ENCODE measurements at places on chromosomes 7 and 10.

DNA sequence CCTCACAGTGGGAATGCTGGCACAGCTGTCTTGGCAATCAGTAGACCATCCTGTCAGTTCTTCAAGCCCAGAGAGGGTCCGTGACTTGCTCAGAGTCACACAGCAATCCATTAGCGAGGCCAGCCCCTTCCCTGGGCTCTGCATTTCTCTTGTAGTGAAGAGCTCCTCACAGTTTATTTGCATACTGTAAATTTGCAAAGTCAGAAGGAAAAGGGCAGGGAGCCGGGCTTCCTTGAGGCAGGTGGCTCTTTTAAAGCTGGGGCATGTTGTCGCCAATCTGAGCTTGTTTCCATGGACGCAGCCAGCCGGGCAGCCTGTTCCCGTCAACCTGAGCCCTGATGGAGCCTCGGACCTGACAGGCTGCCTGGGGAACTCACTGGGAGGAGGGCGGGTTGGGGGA, 123.4 kb downstream of the CUX1 start:
- DNase-seq: no peak

GRCh38 chr7:72023926-72024325, 388.2 kb downstream of the CALN1 start:
- no peak for DNase-seq

GRCh38 chr10:128377988-128378387, 251.8 kb upstream of the MKI67 start:
- DNase-seq: no peak

GRCh38 chr7:29304756-29305155, 110.2 kb downstream of the CHN2 start:
- DNase-seq: no peak

GRCh38 chr10:6009961-6010360, 32.6 kb upstream of the IL15RA start:
- DNase-seq: no peak

DNA sequence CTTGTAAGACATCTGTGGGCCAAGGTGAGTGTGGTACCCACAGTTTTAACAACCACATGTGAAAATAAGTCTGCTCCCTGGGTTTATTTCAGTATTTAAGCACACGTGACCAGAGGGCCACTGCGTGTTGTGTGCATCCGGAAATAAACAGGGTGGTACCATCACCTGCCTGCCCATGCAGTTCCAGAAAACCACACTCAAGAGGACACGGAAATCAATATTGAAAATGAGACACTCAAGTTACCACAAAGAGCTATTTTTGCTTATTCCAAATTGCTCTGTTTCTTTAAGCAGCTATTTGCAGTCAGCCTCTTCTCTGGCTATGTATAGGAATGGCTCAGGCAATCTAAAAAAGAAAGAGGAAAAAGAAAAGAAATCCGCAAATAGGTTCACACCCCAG, 71.8 kb upstream of the LOXL4 start:
- no peak for DNase-seq

GRCh38 chr7:138607216-138608126, 93.7 kb downstream of the SVOPL start:
- no peak for DNase-seq

DNA sequence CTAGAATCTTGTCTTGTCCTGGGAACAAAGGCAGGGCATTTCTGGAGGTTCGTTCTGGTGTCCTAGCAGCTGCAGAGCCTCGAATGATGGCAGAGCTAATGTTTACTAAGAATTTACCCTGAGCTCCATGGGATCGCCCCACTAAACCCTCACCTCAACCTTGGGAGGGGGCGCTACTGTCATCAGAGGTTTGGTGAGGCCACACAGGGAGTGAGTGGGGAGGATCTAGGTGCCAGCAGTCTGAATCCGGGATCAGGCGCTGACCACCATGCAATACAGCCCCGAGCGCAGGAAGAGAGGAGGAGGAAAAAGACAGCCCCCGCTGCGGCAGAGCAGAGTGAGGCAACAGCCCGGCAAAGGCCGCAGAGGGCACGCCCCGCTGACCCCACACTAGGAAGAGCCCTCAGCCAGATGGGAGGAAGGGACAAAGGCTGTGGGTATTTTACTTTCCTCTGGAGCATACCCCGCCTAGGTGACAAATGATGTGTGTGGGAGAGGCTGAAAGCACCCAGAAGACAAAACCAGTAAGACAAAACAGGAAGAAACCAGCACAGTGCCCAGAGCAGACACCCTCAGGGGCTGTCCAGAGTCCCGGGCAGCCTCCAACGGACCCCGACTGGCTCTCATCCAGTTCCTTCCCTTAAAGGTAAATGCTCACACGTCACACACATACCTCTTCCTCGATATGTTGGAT, 103.5 kb downstream of the FAM53B start:
- DNase-seq: no peak

GRCh38 chr10:71985542-71986250, 21.5 kb downstream of the CHST3 start:
- no peak for DNase-seq

DNA sequence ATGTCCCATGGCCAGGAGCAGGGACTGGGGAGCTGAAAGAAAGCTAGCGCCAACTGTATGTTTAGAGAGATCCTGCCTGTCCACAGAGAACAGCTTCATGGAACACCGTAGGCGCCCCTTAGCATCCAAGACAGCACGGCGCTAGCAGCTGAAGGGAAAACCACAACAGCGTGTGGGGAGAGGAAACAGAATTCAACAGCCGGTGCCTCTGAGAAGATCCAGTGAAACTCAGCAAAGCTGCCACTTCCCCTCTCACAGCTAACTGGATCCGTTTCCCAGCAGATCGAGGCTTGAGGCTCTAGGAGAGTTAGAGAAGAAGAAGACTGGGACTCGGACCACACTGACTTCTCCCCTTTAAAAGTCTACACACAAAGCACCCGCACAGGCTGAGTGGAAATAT, 145.0 kb downstream of the MAD1L1 start:
- no peak for DNase-seq

GRCh38 chr7:69126896-69127479, 471.3 kb upstream of the AUTS2 start:
- no peak for DNase-seq

GRCh38 chr7:80885757-80886156, 33.1 kb downstream of the SEMA3C start:
- no peak for DNase-seq

DNA sequence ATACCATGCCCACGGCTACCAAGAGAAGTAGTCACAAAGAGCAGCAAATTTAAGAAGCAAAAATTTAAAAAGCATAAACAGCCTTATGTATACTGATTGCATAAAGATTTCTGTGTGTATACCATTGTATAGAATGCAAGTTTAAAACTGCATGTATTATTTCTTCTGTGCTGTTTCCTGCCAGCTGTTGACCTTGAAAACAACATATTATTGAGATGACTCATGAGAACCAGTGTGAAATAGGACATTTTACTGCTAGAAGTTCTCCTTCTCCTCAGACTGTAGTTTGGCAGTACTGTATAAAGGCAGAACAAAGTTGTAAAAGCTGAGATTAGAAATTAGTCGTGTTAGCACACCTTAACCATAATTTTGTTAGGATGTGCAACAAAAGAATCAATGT, 42.3 kb upstream of the SGCE start:
- DNase-seq: no peak

DNA sequence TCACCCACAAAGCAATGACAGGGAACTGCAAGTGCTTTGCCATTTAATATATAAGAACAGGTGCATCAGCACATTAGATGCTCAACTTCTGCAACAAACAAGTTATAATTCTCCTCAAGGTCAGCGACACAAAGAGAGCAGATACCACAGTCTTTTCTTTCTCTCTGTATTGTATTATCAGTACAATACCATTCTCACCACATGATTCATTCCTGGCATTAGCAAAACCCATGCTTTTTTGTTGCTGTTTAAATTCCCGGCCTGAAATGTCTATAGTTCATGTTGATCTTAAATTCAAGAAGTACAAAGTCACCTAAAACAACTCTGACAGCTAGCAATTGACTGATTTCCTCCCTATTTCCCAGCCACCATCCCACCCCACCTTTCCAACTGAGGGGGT, 111.8 kb upstream of the FEZF1 start:
- no peak for DNase-seq

GRCh38 chr7:141290365-141290764, 216.5 kb downstream of the TMEM178B start:
- no peak for DNase-seq

DNA sequence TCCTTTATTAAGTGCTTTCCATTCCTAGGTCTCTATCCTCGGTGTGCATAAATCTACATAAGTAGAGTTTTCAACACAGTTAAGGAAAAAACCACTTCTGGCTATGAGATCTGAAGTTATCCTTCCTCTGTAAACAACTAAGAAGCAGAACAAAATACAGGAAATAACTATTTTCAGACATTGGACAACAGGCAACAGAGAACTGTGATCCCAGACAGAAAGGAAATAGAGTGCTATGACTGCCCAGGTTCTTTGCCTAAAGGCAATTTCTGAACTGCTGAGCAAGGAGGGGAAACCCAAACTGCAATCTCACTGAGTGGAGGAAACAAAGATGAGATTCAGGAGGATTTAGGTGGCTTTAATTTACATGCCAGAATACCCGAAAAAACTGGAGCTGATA, 285.4 kb downstream of the SNX13 start:
- DNase-seq: no peak

GRCh38 chr7:38229386-38229785, 44.0 kb downstream of the TARP start:
- DNase-seq: no peak

GRCh38 chr7:116340943-116341907, 130.9 kb downstream of the TES start:
- no peak for DNase-seq

- DNase-seq: no peak
Measured at GRCh38 chr10:118853916-118854315, 99.1 kb upstream of the CACUL1 start.

DNA sequence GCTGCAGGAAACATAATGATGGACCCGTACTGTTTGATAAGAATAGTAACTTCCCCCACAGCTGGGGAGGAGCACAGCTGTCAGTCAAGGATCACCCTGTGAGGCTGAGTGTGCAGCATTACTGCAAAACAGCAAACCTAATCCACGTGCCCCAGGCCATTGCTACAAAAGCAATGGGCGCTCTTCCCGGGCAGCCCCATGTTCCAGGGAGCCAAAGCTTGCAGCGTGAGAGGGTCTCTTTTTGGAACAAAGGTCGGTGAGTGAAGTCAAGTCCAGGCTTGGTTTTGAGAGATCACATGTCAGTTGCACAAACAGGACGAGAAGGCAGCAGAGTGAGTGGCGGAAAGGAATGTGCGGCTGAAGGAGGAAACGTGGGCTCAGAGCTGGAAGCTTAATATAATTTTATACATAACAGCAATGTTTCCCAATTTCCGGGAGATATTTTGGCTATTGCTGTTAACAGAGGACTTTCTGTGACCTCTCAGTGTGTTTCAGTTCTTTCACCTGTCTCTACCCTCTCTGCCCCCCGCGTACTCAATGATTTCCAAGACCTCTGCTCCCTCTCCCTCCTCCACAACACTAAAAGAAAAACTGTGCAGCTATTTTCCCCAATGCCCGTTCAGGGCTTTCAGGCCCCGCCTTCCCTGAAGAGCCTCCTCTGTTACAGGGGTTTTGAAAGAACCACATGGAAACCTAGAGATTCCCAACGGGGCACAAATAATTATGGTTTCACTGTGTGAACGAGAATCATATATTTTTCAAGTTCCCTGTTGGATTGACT, 128.9 kb downstream of the MTPAP start:
- DNase-seq: no peak

- DNase-seq: no peak
Measured at GRCh38 chr10:34791947-34792346, 23.1 kb downstream of the PARD3 start.

DNA sequence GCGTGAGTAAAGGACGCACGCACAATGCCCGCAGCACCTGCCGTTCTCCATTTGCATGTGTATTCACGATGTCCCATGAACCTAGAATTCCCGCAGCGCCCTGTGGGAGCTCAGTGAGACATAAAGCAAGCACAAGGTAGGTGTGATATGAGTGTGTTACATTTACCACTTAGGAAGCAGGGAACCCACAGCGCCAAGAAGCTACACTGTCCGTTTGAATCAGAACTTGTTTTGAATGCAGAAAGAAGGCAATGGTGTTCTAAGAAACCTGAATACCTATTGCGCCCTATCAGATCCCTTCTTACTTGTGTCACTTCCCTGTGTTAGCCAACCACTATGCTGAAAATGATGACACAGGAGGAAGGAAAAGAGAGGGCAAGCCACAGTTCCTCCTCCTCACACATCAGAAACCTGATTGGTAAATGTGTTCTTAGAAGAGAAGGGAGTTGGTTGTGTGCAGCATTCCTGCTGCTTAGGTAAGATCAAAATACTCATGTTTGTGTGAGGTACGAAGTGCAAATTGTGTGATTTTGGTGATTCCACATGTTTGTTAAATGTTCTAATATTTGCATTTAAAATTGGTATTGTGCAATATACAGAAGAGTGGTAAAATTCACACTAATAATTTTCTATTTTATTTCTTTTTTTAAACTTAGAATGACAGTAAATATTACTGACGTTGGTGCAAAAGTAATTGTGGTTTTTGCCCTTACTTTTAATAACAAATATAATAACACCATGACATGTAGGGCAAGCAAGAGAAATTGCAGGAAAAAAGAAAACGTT, 185.4 kb downstream of the SEC23IP start:
- DNase-seq: no peak

DNA sequence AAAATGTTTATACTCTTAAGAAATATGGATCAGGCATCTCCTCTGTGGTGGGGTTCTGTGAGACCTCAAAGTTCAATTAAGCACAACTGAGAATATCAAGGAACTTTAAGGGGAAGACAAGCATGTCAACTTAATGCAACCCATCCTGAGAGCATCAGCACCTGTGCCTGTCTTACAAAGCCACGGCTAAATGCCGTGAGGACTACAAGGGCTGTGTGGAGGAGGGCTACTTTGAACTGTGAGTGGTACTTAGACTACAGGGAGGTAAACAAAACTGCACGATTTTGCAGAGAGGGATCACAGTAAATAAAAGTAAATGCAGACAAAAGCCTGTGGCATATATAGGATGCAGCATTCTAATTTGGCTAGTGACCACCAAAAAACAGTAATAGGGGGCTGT, 139.1 kb downstream of the ATE1 start:
- DNase-seq: no peak

- no peak for DNase-seq
Measured at GRCh38 chr7:28573059-28573553, 160.8 kb downstream of the CREB5 start.

DNA sequence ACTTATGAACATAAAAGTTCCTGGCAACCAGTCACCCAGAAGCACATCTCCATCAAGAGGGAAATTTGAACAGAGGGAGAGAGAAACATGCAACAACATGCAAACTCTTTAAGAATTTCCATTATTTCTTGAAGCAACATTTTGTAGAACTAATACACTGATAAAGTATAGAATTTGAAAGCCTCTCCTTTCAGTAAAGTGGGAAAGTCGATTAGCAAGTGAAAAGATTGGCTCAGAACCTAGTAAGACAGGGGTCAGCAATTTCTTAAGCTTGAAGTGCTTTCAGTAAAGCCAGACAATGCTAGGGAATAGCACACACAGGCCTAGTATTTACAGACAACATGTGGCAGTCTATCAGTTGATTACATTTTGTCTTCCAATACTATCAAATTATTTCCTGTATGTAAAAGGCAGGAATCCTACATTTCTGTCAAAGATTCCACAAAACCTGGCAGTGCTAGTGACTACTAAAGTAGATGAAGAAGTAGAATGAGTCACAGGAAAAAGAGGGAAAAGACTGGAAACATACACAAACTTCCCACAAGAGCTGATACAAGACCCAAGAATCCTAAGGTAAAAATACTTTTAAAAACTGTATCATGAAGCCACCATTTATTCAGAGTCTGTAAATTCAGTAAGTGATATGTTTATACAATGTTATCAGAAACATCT, 25.2 kb downstream of the DNAJC1 start:
- DNase-seq: no peak

- no peak for DNase-seq
Measured at GRCh38 chr7:33836797-33837355, 68.5 kb upstream of the BMPER start.

Measured in stimulated activated CD8-positive, alpha-beta memory T cell treated with anti-CD3 and anti-CD28 coated beads, Interleukin-15, amount 100 ng/mL, for 48 hours (primary cell).